MCF 10A (cell line): ENCODE measurements at places on chromosomes 3 and 15. TPM values are rescaled to one million over a fixed set of nuclear protein-coding genes. Genes with fewer than 3 reads are reported as not detected.

GRCh38 chr3:16370872-16371740 is 106.1 kb downstream of the OXNAD1 start:
- DNase-seq, result no peak

- DNase-seq, result no peak
These were observed 936.8 kb downstream of the EPHA3 start for GRCh38 chr3:90044084-90044816.

PHLDB2 gene
- 89.8 and 109 TPM in 2 replicates for total RNA-seq

DNA sequence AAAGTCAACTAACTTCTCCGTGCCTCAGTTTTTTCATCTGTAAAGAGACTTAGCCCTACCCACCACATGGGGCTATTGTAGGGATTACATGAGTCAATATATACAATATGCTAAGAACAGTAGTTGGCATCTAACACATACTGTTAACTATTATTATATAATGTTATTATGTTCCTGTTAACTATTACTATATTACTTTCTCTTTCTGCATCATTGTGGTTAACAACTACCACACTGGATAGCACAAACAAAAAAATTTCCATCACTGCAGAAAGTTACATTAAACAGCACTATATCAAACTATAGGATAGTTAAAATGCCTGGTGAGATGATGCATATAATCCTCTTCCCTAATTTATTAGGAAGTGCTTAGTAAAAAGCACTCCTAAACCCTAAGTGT is 23.7 kb downstream of the STAG1 start:
- no peak for DNase-seq

- no peak for DNase-seq
These were observed 43.9 kb downstream of the ZNF148 start for GRCh38 chr3:125331243-125331642.

DNA sequence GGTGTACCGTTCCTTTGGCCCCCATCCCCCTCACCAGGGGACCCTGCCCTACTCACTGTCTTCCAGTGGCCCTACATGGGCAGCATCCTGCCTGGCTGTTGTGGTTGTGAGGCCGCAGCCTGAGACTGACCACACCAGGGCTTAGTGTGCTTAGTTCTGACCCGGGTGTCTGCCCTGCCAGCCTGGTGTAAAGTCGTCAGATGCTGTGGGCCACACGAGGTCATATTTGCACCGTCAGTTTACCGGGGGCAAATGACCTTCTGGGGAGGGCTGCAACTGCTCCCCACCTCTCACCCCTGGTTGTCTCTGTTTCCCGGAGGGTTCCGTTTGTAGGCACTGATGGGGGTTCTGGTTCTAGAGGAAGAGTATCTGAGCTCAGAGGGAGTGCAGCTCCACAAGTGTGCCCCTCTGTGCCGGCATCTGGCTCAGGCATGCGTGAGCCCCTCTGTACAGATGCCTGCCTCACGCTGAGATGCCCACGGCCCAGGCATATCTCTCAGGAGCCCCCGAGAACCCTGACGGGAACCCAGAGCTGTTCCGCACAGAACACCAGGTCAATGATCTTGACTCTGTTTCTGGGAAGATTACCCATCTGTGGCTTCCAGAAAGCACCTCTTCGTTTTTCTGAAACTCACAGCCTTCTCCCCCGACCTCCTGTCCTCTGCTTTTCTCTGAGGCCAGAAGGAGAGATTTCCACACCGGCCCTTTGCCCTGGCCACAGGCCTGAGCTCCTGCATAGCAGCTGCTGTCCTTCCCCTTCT is 19.2 kb downstream of the KLF13 start:
- no peak for DNase-seq
